ENCODE measurements at places on chromosomes 3 and 15.
A peak's percentile ranks its signal among the peaks of the same experiment; 100 is the strongest.

DNA sequence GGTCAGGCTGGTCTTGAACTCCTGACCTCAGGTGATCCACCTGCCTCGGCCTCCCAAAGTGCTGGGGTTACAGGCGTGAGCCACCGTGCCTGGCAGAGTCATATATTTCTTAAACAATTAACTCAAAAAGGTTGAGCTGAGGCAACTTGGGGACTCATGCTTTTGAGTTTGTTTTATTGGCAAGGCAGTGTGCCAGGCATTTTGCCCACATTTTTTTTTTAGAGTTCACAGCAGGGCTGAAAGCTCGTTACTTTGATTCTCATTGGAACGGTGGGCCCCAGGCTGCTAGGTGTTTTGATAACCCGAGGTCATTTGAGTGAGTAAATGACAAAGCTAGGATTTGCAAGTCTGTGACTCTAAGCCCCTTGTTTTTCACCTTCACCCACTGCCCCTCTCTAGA lies 76.2 kb downstream of the CCK start:
- peak; percentile 53 for DNase-seq

DNA sequence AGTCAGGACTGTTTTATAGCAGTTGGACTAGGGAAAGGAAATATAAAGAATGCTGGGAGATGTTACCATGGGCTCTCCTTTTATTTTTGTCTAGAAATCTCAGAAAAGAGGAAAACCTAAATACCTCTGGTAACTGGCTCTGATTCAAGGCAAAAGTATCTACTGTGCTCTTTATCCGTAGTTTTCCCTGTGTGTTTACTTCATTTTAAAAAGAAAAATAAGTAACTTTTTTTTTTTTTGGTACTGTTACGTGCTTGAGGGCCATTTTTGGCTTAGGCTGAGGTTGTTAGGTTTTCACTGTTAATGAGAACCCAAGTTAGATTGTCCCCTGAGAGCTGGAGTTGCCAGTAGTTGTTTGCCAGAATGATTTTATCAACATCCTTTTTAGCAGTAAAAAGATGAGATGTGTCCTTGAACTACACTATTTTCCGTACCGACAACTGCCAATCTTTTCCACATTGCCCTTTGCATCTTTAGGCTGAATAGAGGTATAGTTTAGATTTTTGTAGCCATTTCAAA lies 35.8 kb downstream of the IQGAP1 start:
- no peak for DNase-seq

- DNase-seq: no peak
Observed at GRCh38 chr3:81152156-81152555, 609.3 kb downstream of the GBE1 start.

DNA sequence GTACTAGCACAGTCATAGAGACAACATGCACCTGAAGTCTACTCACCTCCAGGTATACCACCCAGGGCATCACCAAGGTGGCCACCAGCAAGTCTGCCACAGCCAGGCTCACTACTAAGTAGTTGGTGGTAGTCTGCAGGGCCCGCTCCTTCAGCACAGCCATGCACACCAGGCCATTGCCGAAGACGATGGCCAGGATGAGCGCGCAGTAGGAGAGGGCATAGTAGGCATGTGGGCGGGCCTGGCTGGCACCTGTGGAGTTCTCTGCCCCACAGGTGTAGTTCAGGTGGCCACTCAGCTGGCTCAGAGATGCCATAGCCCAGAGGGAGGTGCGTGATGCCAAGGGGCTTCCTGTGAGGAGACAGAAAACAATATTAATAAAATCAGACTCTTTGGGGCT lies 7.2 kb downstream of the DRD3 start:
- no peak for DNase-seq

DNA sequence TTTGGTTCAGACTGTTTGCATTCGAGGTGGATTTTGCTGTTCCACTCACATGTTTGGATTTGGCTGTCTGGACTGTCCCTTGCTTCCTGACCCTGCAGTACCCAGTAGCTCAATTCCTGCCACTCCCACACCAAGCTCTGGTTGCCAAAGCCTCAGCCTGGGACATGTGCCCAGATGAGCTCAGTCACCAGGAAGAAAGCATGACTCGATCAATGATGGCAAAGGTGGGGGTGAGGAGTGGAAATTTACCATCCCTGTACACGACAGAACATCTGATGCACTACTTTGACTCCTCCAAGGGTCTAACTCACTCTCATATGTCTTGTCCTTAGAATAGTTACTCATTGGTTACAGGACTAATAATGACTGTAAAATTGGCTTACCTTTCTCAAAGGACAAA lies 45.2 kb downstream of the ZNF385D start:
- peak; percentile 90 for DNase-seq

DNA sequence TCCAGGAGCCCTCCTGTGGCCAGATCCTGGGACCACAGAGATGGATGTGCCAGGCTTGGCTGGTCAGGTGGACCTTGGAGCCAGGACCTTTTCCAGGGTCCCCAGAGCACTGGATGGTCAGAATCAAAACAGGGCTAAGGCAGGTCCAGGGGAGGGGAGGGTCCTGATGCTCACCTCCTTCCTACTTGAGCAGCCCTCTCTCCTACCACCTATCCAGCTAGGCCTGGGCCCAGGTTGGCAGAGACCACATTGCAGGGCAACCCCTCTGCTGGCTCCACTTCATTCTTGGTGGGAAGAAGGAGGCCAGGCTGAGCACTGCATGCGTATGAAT lies 28.5 kb upstream of the SFMBT1 start:
- no peak for DNase-seq

DNA sequence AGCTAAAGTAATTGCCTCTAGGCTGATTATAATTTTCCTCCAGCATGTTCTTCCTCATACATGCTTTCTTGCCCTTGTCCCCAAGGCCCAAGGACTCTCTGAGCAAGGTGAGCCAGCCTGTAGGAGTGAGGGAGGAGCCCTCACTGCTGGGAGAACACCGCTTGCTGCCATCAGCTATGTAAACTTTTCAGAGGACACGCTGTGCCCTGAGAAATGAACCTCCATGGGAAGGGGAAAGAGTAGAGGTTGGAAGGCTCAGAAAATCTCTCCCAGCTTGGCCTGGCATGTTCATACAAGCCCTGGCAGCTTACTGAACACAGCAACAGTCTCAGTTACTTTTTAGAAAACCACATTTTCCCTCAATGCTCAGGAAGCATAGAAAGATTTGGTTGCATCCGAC lies 103.0 kb upstream of the SLC24A5 start:
- no peak for DNase-seq

- DNase-seq: no peak
Observed at GRCh38 chr3:192229866-192230265, 497.5 kb downstream of the FGF12 start.

DNA sequence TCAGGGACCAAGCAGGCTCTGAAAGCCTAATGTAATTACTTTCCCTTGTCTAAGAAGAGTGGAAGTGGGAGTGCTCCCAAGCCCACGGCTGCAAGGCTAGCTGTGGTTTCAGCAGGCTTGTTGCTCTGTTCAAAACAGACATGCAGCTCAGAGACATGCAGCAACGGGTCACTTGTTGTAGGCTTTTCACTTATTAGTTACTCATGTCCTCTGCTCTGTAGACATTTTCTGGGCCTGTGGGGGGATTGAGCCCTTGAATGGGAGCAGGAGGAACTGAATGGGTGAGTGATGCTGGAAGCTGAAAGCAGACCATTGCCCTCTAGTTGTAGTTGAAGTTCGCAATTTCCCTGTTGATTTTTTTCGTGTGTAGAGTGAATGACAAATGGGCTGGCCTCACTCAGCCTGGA lies 261.9 kb upstream of the NR2E3 start:
- DNase-seq: no peak

DNA sequence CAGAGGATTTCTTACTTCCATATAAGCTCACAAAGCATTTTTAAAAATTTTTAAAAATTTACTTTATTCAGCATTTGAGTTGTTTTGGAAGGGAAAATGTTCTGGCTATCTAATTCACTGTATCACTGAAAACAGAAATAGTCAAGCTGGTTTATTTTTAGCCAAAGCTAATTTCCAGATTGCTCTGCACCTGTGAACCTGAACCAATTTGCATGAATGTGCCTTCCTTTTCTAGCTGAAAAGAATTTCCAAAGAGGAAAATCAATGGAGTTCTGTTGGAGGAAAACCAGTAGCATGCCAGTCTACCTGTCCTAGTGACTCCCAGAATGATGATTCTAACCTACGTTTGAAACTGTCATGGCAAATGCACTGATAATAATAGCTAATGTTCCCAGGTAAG lies 134.2 kb upstream of the LIPC start:
- DNase-seq: no peak

- DNase-seq: no peak
Observed at GRCh38 chr3:126956866-126957650, 25.9 kb upstream of the PLXNA1 start.

DNA sequence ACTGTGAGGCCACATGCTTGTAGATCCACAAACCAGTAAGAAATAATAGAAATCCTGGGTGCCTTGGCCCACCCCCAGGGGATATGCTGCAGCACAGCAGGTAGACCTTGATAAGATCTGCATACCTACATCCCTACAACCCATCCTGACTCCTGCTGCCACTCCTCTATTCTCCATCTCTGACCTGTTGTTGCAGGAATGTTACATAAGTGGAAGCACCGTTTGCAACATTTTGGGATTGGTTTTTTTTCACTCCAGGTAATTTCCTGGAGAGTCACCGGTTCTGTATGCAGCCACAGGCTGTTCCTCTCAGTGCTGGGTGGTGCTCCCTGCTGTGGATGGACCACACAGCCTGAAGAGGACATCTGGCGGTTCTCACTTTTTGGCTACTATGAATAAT lies 16.1 kb upstream of the CSPG5 start:
- DNase-seq: no peak

GRCh38 chr15:44606740-44607139 lies 56.7 kb downstream of the SPG11 start:
- no peak for DNase-seq

- no peak for DNase-seq
Observed at GRCh38 chr15:38091078-38091645, 156.7 kb downstream of the TMCO5A start.

GRCh38 chr3:67601385-67601784 lies 53.0 kb downstream of the SUCLG2 start:
- DNase-seq: peak; percentile 78

GRCh38 chr3:111616417-111617105 lies 21.4 kb upstream of the ZBED2 start:
- peak; percentile 44 for DNase-seq

GRCh38 chr15:40133544-40133943 lies 24.9 kb upstream of the BMF start:
- no peak for DNase-seq

DNA sequence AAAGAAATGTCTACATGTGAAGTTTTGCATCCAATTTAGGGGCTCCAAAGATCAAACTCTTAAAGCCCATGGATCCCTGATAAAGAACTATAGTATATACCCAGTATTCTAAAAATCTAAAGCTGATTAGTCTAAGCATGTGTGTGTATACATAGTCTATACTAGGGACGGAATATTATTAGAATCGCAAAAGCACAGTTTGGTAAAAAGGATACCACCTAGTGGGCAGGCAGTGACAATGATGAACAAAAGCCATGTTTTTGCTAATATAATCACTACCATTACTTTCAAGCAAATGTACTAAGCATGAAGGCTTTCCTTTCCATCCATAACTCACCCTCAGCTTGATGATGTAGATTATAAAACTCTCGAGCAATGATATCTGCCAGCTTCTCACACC lies 16.5 kb downstream of the POLQ start:
- DNase-seq: no peak

DNA sequence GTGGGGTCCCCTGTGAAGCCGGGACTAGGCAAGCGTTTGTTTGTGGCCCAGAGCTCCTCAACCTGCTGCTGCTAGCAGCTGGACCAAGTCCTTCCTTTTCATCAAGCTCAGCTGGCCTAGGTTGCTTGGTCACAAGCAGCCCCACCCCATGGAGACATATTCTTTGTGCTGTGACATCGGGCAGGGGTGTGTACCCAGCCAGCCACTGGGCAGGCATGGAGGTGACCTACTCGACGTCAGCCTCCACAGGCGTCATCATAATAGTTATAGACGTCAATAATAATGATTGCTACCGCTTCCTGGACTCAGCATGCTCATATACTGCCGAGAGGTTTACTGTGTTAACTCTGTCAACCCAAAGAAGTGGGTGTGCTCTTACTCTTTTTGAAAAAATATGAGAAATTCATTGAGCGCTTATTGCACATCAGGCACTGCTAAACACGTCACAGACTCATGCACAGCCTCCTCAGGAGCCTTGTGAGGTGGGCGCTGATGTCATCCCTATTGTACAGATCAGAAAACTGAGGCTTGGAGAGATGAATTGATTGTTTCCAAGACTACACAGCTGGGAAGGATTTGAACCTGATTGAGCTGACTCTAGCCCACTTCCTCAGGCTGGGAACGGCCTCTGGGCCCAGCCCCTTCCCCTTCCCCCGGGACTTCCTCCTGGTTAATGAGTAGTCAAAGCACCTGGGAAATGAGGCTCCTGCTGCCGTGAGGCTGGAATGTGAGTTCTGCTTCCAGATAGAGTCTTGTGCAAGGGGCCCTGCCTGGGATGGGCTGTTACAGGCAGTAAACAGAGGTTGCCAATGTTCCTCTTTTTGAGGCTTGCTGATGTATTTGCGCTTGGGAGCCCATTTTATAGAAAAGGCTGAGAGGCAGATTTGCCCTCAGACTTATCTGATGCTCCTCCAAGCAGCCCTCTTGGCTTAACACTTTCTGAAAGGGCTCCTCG lies 16.2 kb downstream of the SLC6A6 start:
- DNase-seq: no peak

DNA sequence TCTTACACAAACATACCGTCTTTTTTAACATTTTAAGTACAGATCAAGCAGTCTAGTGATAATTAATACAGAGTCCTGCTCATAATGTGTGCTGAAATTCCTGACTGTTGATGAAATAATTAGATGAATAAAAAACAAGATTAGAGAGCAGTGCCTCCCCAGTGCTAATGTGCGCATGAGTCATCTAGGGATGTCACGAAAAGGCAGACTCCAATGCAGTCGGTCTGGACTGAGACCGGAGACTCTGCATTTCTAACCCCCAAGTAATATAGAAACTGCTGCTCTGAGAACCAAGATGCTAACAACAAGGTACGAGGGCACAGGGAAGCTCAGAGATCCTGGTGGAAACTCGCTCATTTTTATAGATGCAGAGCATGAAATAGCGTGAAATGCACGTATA lies 61.4 kb downstream of the COL8A1 start:
- DNase-seq: peak; percentile 92

GRCh38 chr3:48656061-48656840 lies 6.4 kb downstream of the CELSR3 start:
- no peak for DNase-seq

- DNase-seq: no peak
Observed at GRCh38 chr3:139460076-139460475, 16.2 kb downstream of the RBP2 start.

DNA sequence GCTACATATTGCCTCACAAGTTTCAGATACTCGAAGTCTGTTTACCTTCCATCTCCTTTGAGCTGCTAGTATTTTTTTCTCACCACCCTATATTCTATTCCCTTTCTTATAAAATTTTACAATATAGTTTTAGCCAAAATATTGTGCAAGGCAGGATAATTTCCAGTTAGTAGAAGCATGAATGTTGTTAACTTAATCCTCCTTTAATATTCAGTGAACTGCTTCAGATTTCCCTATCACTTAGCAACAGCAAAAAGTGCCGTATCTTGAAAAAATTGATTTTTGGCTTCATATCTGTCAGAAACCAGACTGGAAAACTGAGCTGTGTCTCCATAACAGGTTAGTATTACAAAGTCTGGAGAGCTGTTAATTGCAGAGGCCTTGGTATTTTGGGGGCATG lies 24.0 kb downstream of the PLSCR4 start:
- no peak for DNase-seq
